Omental fat pad (tissue), 4 donors: ENCODE measurements at places on chromosomes 13 and 19.

- no peak for DNase-seq
These were observed 47.5 kb downstream of the TRPM4 start for GRCh38 chr19:49205114-49205513.

- DNase-seq = no peak
These were observed 33.9 kb upstream of the FLT1 start for GRCh38 chr13:28528848-28529247.

DNA sequence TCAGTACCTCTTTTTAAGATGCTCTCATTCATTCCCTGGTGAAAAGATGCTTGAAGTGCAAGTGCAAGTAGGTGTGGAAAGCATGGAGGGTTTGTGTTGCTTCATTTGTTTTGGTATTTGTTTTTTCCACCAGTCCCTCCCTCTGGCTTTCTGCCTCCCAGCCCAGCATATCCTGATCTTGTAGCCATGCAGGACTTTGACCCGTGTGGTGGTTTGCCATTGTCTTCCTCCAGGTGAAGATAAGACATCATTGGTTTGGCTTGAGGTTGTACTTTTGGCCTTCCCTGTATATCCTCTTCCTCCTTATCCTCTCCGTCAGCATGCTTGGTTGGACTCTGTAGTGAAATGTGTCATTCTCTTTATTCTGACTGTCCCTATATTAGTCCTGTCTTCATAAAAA lies 9.1 kb downstream of the SPINT2 start:
- no peak for DNase-seq

DNA sequence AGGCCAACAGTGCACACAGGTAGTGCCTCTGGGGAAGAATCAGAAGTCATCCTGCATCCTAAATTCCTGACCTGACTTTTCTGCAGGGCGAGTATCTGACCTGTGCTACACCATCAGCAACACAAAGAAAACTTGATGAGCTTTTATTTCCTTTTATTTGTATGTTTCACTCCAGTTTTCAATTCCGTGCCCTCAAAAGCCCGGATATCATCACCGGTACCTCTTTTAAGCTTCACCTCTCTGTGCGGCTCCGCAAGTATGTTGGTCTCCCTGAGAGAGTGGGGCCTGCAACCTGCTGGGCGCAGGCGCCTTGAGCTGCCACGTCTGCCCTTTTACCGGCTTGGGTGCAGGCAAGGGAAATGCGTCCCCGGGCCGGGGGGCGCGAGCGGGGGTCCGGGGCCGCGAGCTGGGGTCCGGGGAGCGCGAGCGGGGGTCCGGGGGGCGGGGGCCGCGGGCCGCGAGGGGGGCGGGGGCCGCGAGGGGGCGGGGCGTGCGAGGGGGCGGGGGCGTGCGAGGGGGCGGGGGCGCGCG lies 4.3 kb upstream of the DUXA start:
- DNase-seq = no peak

DNA sequence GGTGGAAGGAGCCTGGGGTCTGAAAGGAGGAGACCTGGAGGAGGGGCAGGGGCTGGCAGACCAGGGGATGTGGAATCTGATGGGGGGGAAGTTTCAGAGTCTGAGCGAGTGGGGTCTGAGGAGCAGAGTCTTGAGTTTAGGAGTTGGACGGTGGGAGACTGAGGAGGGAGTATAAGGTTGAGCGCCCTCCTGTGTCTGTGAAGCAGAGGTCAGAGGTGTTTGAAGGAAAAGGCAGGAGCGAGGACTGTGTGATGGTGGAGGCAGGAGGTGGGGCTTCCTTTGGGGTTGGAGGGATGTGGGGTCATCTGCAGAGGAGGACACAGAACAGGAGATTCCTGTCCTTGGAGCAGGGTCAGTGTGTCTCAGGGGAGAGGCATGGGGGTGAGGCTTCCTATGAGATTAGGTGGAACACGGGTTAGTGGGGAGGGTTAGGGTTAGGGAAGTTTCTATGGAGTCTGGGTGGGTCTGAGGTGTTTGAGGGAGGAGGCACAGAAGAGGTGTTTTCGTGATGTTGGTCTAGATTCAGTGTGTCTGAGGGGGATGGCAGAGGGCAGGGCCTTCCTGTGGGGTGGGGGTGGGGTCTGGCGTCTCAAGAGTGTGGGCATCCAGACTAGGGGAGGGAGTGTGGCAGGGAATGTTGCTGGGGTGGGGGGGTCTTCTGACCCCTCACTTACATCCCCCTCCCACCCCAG lies 8.3 kb downstream of the RYR1 start:
- DNase-seq = no peak

GRCh38 chr13:28568286-28568685 lies 73.4 kb upstream of the FLT1 start:
- DNase-seq = no peak

DNA sequence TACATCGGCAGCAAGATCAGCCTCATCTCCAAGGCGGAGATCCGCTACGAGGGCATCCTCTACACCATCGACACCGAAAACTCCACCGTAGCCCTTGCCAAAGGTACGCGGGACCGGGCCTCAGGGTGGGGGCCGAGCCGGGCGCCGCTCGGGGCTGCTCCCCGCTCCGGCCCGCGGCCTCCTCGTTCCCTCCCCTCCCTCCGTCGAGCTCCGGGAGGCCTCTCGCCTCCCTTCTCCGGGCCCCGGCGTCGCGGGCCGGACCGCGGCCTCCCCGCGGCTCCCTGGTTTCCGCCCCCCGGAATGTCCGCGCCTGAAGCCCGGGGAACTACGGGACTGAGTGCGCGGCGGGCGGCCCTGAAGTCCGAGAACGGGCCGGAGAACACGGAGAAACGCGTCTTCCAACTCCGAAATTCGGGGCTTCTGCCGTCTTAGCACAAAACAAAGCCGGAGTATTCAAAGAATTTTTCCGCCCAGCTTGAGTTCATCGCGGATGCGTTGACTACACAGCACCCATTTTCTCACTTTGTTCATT lies 423 bp downstream of the LSM14A start:
- no peak for DNase-seq

GRCh38 chr19:33703438-33703750 lies 81.6 kb downstream of the CHST8 start:
- DNase-seq = no peak

GRCh38 chr19:41528106-41528505 lies 47.9 kb upstream of the CEACAM21 start:
- DNase-seq = no peak

DNA sequence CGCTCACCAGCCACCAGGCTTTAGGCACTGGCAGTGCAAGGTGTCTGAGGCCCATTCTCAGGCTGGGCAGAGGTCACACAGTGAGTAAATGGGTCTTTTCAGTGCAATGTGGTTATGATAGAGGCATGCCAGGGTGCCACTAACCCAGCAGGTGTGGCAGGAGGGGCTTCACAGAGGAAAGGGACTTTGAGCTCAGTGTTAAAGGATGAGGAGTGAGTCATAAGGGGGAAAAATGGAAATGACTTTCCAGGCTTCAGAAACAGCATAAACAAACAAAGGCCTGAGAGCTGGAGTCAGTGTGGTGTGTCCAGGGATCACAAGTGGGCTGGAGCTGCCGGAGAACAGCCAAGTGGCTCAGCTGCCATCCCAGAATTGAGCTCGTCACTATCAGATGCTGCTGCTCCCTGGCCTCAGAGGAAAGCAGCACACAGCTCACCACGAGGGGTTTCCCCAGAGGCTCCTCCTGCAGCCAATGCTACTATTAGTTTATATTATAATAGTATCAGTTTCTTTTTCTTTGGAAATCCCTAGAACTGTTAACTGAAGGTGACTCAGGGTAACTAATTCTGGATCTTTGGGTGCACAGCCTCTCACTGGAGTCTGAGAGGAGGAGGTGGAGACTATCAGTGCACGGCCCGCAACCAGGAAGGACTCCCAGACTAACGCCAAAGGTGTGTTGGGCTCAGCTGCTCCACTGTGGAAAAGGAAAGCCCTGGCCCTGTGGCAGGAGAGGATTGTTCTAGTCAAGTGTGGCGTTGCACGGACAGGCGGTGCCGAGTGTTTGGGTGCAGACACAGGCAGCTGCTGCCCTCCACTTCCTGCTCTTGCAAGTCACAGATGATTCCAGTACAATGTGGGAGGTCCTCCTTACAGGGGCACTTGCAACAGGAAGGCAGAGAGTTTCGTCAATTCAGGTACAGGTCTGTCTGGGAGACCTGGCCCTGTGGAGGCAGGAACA lies 39.5 kb downstream of the DHRS12 start:
- DNase-seq = no peak

DNA sequence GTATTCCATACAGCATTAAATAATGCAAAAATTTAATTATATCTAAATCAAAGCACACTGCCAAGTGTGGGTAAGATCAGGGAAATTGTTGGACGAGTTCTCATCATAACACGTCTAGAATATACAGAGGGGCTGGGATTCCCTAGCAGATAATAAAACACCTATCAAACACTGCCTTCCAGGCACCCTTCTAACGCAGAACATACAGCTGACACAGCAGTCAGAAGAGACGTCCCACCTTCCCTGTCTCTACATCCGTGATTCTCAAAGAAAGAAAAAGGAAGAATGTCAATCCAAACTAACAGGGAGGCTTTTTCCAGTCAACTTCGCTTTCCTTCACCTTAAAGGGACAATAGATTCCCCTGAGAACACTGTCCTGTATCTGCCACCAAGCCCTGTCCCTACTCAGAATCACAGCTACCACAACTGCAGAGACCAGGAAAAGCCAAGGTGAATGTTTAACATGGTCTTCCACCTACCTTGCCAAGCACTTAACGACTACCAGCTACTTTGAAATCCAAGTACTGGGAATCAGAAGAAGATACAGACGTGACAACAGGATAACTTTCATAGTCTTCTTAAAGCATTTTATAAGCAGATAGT lies 38.5 kb downstream of the TBC1D4 start:
- no peak for DNase-seq

GRCh38 chr13:98567140-98567539 lies 9.8 kb downstream of the STK24 start:
- DNase-seq = no peak

GRCh38 chr13:30864433-30865122 lies 41.5 kb upstream of the MEDAG start:
- DNase-seq = no peak

- DNase-seq = no peak
These were observed 136.4 kb downstream of the STOML3 start for GRCh38 chr13:38854226-38854625.

GRCh38 chr19:4439243-4439642 lies 18.4 kb downstream of the UBXN6 start:
- no peak for DNase-seq

GRCh38 chr19:45939792-45940514 lies 25.4 kb upstream of the NANOS2 start:
- no peak for DNase-seq

GRCh38 chr13:31629085-31629780 lies 110.1 kb upstream of the RXFP2 start:
- DNase-seq = no peak

GRCh38 chr19:50293263-50294004 lies 35.7 kb downstream of the KCNC3 start:
- no peak for DNase-seq

GRCh38 chr13:36673352-36673751 lies 468 bp upstream of the SERTM1 start:
- no peak for DNase-seq

- no peak for DNase-seq
These were observed 80.2 kb downstream of the SHISA2 start for GRCh38 chr13:25971459-25972145.
